ENCODE measurements at places on chromosomes 13 and 19.
A peak's percentile ranks its signal among the peaks of the same experiment; 100 is the strongest.

- DNase-seq, result no peak
Measured at GRCh38 chr19:1601613-1602064, 3.6 kb downstream of the UQCR11 start.

- DNase-seq, result no peak
Measured at GRCh38 chr13:45615501-45616101, at the start of gene ERICH6B. ERICH6B (minus strand) TSS chr13:45615739; CDS start chr13:45597005, 18,734 bp downstream.

DNA sequence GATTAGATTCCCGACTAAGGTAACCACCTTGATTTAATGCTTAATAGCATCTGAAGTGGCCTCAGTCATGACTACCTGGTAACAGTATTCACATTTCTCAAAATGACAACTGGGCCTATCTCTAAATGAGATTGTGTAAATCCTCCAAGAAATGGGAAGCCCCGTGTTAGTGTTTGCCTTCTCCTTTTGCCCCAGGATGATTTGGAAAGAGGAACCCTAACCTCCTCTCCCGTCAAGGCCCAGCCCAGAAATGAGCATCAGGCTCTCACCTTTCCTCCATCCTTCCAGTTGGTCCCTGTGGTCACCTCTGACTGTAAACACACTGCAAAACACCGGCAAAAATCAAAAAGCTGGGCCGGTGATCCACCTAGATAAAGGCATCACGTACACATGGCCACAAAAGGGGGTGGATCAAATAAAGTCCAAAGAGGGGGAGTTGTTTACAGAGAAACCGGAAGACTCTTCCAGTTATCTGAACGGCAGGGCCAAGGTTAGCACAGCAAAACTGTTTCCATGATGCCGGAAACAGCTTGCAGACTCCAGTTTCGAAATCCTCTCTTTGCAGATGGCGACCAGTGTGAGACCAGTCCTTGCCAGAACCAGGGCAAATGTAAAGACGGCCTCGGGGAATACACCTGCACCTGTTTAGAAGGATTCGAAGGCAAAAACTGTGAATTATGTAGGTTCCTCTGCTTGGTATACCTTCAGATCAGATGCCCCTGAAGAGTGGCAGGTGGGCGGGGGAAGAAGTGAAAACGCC, 16.4 kb downstream of the F10 start:
- DNase-seq, result peak; percentile 81

DNA sequence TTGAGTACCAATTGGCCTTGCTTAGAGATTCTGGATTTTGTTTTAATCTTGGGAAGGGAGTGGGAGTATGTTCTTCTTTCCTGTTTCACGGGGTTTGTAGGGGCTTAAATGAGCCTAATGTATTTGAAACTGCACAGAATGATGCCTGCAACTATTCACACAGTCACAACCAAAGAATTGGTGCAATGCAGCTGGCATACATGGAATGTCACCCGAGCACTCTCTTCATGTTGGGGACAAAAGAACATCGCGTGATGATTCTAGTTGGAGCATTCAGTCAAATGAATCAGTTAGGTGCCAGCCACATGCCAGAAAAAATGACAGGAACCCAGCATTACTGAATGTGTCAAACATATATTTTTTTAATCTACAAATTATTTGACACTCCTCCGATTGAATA, 22.1 kb downstream of the STARD13 start:
- no peak for DNase-seq

- DNase-seq, result no peak
Measured at GRCh38 chr13:77001540-77001939, 9.7 kb downstream of the CLN5 start.

DNA sequence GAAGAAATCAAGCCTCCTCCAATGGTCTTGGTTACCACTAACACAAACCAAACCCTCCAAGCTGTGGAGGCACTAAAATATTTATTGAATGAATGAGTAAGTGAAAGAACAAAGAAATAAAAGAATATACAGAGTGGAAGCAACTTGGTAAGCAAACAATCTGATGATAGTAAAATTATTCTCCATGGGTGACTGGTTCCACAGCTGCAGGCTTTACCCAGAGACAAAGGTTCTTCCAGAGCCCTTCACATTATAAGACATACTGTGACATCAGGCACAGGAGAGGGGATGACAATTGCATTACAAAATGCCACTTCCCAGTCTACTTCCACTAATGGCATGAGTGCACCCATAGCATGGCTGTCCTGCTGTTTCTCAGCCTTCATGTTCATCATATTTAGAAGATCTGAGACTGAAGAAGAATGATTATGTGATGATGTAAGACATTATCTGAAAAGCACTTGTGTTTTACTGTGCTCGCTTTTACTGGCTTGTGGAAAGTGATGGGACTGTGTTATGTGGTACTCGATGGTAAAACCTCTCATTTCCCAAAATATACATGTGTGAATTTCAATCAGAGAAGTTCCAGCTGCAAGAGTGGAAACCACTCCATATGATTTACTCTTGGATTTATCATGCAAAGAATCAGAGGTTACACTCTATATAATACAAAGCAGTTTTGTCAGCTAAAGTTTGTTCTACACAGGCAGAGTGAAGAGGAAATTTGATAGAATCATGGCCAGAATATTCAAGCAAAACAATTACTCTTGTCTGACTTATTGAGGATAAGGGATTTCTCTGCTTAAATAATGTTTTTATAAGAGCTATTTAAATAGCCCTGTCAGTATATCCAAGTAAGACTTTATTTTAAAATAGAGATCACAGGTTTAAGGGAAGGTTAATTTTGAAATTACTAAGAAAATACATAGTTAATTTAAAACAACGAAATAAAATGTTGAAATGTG, 220.2 kb upstream of the NBEA start:
- no peak for DNase-seq

DNA sequence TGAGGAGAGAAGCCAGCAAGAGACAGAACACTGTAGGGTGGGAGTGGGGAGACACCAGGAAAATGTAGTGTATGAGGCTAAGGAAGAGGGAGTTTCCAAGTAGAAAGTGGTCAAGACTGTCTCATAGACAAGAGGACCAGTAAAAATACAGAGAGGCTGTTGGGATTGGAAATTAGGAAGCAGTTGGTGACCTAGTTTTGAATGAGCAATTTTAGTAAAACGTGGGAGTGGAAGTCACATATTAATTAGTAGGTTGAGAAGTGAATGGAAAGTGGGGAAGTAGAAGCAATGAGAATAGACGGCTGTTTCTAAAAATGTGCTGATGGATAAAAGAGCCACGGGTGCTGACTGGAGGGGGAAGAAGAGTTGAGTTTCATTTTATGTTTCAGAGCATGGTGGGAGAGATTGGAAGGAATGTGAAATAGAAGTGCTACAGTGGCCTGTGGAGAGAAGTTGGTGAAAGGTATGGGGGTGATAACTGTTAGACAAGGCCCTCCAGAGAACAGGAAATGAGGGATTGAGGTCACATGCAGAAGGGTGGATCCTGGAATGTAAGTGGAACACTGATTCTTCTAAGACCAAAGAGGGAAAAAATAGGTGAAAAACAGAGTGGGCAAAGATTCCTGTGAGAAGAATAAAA, 247.3 kb downstream of the MTUS2 start:
- DNase-seq, result no peak

- DNase-seq, result no peak
Measured at GRCh38 chr19:5407356-5407755, 47.9 kb upstream of the ZNRF4 start.

DNA sequence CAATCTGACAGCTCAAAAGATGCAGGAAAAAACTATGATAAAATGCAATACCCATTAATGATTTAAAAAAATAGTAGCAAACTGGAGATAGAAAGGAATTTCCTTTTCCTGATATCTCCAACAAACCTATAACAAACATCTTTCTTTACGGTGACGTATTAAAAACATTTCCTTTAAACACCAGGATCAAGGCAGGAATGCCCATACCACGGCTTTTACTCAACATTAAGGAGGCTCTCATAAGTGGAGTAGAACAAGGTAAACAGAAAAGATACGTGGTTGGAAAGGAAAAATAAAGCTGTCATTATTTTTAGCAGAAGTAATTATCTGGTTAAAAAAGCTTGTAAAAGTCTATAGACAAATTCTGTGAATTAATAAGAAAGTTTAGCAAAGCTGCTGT, 61.1 kb downstream of the MIPEP start:
- DNase-seq, result no peak

DNA sequence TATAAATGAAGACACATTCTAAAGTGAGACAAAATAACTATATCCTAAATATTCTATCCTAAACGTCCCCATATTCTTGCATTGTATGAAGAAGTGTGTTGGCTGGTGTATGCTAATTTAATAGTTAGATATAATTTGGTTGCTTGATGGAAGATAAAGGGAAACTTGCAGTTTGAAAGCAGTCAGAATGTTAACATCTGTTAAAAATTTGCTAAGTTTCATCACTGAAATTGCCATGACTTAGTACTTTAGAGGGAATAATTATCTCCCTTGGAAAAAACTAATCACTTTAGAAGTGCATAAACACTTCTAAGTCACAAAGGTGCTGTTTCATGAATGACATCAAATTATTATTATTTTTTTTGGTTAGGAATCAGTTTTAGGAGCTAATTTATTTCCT, 61.6 kb downstream of the ITGBL1 start:
- DNase-seq, result no peak

- DNase-seq, result no peak
Measured at GRCh38 chr13:78185700-78186099, 267.1 kb upstream of the EDNRB start.

DNA sequence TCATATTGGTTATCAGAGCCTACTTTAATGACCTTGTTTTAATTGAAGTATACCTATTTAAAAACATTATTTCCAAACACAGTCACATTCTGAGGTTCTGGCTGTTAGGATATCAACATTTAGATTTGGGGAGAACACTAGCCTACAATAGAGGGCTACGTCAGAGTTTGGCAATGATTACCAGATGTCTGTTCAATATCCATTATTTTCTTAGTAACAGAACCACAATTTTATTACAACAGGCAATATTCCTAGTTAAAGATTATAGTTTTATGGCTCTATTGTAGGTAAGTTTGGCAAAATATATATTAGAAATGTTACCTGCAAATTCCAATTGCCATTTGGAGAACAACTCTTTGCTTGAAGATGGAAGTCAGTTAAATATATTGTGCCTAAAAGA, 1163.1 kb upstream of the MIR17HG start:
- DNase-seq, result no peak

GRCh38 chr19:19032420-19033175, 719 bp downstream of the SUGP2 start:
- peak; percentile 78 for DNase-seq

DNA sequence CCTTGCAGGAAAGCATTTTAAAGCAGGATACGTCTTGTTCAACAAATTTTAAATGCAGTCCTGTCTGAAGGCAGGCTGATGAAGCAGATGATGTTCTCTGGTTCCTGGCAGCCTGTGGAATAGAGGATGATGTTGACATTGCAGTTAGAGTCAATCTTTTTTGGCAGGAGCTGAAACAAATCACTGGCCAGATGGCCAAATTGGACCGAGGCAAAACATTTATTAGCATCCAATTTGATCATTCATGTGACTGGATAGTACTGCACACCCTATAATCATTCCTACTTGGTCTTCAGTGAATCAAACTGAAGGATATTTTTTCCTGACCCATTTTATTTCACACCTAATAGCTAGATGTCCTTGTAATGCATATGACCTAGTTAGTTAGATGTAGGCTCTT, 172.2 kb upstream of the SLC10A2 start:
- no peak for DNase-seq

DNA sequence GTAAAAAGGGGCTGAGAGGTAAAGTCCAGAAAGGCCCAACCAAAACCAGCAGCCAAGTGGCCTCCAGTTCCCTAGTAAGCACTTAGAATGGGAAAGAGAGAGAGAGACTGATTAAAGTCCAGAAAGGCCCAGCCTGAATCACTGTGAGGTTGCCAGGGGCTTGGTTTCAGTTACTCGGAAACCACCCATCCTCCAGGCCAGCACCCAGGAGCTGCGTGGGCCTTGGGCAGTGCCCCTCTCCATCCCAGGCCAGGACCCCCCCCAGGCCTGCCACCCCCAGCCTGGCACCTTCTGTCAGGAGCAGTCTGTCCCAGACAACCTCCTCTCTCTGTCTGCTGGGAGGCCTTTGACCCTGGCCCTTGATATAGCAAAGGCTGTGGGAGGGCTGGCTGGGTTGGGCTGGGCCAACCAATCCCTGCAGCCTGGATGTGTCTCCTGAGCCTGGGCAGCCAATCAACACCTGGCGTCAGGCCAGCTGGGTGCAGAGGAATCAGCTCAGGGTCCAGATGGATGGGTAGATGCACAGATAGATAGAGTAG, at the start of gene CYP4F2:
TSS of gene CYP4F2 (minus strand) at position 337 of the 539 bp plus-strand sequence. CDS start 463 bp downstream, outside the sequence.
- no peak for DNase-seq

DNA sequence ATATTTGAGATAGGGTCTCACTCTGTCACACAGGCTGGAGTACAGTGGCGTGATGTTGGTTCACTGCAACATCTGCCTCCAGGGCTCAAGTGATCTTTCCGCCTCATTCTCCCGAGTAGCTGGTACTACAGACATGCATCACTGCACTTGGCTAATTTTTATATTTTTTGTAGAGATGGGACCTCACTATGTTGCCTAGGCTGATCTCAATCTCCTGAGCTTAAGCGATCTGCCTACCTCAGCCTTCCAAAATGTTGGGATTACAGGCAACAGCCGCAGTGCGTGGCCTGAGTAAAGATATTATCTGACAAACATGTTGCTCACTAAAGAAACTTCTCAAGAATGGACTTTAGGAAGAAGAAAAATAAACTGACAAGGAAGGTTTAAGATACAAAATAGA, 125.4 kb upstream of the ABCC4 start:
- DNase-seq, result no peak

GRCh38 chr13:39605677-39606320, 2.8 kb upstream of the LHFPL6 start:
- DNase-seq, result no peak

- no peak for DNase-seq
Measured at GRCh38 chr19:55857149-55857548, 20.8 kb downstream of the NLRP4 start.

DNA sequence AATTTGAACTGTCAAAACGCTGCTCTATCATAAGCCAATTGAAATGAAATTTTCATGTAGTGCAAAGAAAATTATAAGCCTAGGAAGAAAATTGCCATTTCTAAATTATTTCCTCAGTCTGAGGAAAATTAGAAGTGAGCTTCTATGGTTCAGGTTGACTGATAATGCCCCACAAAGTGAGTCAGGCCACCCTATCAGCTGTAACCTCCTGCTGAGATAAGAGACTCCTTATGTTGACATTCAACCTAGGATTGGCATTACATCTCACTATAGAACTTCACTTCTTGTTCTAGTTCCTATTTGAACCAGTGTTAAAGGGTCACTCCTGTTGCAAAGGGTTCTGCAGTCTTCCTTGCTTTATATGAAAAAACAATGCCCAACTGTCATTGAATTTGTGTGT, 32.6 kb upstream of the RFC3 start:
- no peak for DNase-seq

GRCh38 chr19:39355253-39355652, 13.0 kb downstream of the SAMD4B start:
- no peak for DNase-seq

DNA sequence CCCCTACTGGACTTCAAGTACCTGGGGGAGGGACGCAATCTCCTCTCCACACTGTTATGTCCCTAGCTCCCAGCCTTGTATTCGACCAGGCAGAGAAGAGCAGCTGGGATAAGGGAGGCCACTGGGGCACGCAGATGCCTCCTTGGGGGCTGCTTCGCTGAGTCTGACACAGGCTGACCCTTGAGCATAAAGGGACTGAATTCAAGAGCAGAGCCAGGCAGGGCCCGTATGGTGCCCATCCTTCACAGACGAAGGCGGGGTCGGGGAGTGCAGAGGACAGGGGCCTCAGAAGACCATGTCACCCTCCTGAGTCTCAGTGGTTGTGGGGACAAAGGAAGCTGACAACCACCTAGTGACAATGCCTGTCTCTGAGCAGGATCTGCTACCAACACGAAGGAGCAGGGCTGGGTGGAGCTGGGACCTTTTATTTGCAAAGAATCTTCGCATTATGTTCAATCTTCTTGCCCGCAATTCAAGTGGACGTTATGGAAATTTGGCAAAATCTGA, 124.6 kb downstream of the TUBA3C start:
- no peak for DNase-seq

- DNase-seq, result no peak
Measured at GRCh38 chr13:100275746-100276145, 186.9 kb downstream of the PCCA start.

Data from GF-D8 (cell line).